ENCODE measurements at places on chromosomes 6 and 20.

- DNase-seq: no peak
These were observed 6.3 kb upstream of the ZKSCAN8 start for GRCh38 chr6:28135393-28135792.

DNA sequence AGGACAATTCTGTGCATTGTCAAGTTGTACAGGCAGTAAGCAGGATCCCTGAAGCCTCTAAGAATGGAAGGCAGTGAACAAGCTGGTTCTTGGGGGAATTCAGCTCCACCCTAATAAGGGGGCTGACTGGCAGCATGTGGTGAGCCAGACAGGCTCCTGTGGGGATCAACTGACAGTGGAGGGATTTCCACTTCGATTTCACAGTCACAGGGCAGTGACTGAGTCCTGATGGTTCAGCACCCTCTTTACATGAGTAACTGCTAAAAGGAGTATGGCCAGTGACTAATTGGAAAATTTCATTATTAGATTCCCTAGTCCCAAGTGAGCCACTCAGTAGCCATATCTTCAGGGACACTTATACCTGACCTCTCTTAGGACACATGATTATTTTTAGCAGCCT, 78.4 kb downstream of the NDUFAF5 start:
- no peak for DNase-seq

- no peak for DNase-seq
These were observed 34.3 kb downstream of the SNX5 start for GRCh38 chr20:17934141-17934862.

- DNase-seq: no peak
These were observed 1.3 kb upstream of the HLA-A start for GRCh38 chr6:29941016-29941415.

DNA sequence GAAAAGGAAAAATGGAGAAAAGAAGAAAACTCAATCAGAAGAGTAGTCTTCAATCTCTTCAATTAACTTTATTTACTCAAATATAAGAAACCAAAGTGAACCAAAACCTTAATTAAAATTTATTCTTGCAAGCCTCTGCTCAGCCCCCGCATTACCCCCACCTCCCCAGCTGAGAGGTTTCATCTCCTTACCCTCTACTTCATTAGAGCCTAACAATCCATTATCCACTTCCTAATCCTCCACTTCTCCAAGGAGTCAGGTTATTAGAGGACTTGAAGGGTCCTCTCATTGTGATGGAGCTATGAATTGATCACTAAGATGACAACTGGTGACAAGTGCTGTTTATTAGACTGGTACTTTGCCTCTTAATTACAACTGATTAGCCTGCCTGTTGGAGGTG, 956.5 kb downstream of the TFAP2A start:
- DNase-seq: no peak

- no peak for DNase-seq
These were observed 182.5 kb downstream of the ATXN1 start for GRCh38 chr6:16578695-16579285.

- no peak for DNase-seq
These were observed 148.3 kb downstream of the TFAP2B start for GRCh38 chr6:50966986-50967385.

DNA sequence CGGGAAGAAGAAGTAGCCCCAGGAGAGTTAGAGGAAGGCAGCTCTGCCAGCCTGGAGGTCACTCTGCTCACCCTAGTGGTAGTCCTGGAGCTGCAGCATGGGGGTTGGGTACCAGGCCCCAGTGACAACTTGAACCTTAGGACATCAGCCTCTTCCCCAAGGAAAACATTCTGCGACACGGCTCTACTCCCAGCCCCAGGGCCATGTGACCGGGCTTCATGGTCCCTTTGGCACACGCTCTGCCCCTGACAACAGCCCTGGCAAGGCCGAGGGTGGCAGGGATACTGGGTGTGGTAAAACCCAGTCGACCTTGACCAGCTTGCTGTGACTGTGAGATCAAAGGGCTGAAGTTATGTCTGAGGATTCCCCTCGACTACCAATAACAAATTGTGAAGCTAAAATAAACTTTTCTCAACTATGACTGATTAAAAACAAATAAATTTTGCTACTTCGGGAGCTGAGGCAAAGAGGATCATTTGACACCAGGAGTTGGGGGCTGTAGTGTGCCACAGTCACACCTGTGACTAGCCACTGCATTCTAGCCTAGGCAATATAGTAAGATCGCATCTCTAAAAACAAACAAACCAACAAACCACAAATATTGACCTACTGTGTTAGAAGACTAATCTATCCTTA, 24.4 kb upstream of the ARID1B start:
- no peak for DNase-seq

GRCh38 chr6:123306334-123306733, 310.3 kb downstream of the CLVS2 start:
- DNase-seq: no peak

- DNase-seq: no peak
These were observed 759.8 kb downstream of the PTPRT start for GRCh38 chr20:42429761-42430458.

DNA sequence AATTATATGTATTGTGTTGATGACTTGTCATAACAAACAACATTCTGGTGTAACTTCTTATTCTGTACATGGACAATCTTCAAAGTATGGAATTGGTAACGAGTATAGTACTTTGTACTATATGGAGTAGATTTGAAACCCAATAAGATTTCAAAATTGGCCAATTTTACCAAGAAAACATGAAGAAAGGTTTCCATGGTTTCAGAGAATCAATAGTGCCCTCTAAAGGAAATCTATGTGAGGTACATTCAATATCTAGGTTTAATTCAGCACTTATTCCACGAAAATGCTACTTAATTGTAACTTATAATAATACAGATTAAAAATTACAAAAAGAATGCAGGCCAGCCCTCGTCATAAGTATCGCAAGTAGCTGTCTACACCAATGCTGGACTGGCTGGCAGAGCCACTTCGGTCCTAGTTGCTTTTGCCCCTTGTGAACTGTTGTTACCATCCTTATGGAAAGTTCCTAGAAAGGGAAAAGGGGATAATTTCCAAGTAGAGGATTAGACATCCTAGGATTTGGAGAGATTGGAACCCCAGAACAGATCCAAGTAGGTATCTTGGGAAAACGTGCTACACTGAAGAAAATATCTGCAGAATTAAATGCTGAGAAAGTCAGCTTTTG, 70.9 kb downstream of the LCA5 start:
- no peak for DNase-seq

GRCh38 chr20:23120936-23121750, 35.0 kb upstream of the CD93 start:
- no peak for DNase-seq

GRCh38 chr20:40922865-40923264, 105.8 kb upstream of the TOP1 start:
- DNase-seq: no peak

GRCh38 chr6:160337991-160338390, 10.2 kb upstream of the SLC22A3 start:
- DNase-seq: no peak

- no peak for DNase-seq
These were observed 37.6 kb downstream of the PKIB start for GRCh38 chr6:122647765-122648164.

DNA sequence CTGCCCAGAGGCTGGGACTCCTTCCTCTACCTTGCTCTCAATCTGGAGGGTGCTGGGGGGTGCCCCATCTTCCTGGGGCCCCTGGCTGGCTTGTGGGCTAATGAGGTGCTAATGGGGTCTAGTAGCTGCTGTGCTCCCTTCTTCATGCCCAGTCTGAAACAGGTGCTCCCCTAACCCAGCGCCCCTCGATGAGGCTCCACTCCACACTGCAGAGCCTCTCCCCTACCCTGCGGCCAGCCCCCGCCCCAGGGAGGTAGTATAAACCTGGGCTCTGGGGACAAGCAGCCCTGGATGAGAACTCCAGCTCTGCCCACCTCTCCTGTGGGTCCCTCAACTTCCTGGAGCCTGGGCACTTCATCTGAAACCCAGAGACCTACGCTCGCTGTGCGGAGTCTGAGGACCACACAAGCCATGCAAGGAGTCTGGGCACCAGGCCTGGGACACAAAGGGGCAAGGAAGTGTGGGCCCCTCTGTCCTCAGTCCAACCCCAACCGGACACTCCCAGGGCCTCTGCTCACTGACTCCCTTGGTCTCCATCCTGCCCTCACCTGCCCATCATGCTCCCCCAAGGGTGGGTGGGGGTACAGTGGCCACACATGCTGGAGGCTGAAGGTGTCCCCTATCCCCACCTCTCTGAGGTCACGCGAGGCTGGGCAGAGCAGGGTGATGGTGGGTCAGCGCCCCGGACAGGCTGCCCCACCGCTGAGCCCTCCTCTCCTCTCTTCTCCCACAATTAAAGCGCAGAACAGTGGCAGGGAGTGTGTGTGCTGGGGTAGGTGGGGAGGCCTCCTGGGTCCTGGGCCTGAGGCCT, 6.1 kb downstream of the RPL10A start:
- no peak for DNase-seq

DNA sequence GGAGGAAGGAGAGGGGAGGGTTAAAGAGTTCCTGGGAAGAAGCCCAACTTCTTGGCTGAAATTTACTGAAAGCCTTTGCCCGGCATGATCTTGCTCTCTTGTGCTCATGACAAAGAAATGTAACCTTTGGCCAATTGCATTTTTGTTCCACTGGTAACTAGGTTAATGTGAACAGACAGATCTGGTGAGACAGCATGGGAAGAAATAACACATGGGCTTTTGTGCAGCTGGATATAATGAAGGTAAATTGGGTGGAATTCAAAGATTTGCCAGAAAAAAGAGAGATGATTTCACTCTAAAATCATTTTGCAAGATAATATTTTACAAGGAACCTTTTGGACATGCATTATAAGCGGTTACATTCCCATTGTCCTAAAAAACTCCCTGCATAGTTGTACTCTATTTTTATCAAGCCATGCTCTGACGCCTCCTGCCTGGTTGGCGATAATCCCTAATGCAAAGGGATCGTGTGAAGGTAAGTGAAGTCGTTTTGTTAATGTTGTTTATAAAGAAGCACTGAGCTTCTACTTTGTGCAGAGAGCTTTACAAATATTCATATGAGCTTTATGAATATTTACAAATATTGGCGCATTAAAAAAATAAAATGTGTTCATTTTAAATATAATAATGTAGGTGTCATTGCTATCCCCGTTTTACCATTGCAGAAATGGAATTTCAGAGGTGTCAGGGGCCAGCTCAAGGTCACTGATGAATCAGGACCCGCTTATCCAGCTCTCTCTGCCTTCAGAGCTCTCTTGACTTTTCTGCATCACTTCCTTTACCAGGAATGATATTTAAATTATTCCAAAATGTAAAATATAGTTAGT, 161.3 kb upstream of the AGPAT4 start:
- DNase-seq: no peak

DNA sequence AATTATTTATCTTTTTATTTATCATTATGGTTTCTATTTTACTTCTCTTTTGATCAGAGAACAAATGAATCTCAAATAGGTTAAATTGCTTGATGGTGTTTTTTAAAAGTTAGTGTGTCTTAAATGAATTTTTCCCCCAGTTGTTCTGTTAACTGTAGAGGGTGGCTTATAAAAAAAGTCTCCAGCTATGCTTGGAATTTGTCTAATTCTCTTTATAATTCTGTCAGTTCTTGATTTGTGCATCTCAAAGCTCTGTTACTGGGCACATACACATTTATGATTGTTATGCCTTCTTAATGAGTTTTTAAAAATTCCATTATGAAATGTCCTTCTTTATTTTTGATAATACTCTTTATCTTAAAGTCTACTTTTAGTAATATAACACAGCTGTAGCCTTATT, 58.0 kb downstream of the LIN28B start:
- no peak for DNase-seq

GRCh38 chr20:16615199-16615598, 42.0 kb upstream of the KIF16B start:
- no peak for DNase-seq

DNA sequence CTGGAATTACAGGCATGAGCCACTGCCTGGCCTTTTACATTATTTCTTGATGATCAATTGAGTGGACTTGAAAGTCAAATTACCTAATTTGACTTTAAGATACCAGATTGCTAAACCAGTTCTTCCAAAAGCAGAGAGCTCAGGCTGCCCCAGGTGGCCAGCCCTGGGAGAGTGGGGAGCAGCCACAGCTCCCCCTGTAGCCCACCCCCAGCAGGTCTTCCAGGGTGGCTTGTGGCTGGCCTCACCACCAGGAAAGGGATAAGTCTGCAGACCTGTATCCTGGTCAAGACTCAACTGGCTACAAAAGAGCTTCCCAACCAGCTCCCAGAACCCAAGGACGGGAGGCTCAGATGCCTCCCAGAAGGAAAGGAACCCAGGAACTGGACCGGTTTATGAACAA, 23.8 kb upstream of the AKAP12 start:
- no peak for DNase-seq

DNA sequence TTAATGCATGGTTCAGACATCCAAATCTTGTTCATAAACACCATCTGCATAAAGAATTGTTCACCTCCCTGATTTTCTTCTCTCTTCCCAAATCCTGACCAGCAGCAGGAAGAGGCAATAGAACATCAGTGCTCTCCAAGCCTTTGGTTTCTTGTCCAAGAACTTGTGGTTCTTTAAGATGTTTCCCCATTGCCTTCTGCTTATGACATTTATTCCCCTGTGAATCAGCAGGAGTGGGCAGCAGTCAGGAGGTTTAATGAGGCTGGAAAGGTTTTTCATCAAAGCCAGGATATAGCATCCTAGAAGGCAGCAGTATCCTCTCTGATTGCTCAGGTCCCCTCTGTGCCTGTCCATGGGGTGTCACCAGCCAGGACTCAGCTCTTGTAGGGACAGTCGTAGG, 5.3 kb downstream of the HDDC2 start:
- DNase-seq: no peak

GRCh38 chr6:169857343-169858292, 106.2 kb downstream of the ERMARD start:
- no peak for DNase-seq

DNA sequence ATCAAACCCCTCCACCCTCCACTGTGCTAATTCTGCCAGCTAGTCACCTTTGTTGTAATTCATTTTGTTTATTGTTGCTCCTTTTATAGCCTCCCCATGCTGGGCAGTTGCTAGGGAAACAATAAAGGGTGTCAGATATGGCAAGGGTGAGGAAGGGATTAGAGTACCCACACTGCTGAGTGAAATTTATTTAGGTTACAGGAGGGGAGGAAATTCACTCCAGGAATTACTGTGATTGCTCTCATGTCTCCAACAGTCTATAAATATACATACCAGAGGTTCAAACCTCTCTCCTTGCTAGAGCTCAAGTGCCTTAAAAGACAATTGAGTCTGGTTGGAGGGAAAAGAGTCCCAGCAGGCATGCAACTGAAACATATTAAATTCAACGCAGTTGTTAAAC, 90.6 kb upstream of the ADGRF1 start:
- DNase-seq: no peak
